ENCODE measurements at places on chromosomes 7 and 10.

- DNase-seq = no peak
Observed at GRCh38 chr7:3641582-3641981, 340.5 kb downstream of the SDK1 start.

GRCh38 chr10:65950075-65950474 lies 975.8 kb upstream of the LRRTM3 start:
- DNase-seq = no peak

GRCh38 chr7:99312316-99313203 lies 13.1 kb upstream of the ARPC1A start:
- peak; percentile 45 for DNase-seq

- DNase-seq = no peak
Observed at GRCh38 chr7:17131060-17131345, 167.4 kb upstream of the AHR start.

DNA sequence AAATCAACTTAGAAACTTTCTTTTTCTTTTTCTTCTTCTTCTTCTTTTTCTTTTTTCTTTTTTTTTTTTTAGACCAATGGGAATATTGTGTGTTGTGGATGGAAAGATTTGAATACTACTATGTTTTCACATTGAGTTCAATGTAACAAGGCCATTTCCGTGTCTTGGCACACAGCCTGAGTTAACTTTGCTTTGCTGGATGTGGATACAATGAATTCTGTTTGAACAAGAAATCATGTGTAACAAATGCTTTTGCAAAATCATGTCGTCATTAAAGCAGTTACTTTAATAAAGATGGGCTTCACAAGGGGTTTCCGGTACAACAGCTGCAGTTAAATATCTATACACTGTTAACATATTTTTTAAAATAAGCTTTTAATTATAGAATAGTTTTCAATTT lies 13.5 kb upstream of the ENTPD1 start:
- DNase-seq = no peak

DNA sequence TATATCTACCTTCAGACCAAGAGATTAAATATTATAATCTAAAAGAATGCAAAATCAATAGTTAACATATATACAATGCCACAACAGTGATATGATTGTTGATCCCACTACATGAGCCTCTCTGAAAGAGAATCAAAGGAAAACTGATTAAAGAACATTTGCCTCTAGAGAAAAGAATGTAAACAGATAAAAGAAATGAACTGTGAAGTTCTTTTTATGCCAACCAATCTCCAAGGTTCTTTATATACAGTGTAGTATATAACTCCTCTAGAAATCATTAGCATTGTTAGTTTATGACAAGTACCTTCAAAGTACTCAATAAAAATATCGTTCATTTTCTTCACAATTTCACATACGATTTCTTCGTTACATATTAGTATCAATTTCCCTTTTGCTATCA lies 20.1 kb downstream of the CNOT4 start:
- no peak for DNase-seq

DNA sequence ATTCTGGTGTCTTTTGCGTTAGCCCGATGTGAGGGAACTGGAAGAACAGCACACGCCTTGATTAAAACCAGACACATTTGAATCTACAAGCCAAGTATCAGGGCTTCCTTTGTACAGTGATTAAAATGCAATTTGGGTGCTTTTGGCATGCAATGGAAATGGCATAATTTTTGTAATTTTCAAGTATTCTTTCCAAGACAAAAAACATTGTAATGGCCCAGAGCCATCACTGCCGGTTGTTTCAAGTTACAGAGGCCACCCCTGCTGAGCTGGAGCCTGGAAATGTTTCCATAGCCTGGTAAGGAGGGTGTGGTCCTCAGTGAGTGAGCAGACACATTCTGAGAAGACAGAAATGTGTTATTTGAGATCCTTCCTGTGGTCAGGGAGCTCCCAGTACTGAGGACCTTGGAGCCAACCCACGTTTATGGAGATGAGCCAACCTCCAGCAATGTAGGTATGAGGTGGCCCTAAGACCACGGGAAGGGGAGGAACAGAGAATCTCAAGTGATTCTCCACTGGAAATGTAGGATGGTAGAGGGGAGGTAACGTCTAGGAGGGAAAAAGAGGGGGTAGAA lies 20.9 kb downstream of the TEX36 start:
- DNase-seq = no peak

- no peak for DNase-seq
Observed at GRCh38 chr7:129529643-129530042, 27.3 kb downstream of the SMKR1 start.
